NCI-H1694 (cell line): ENCODE measurements at places on chromosomes 5 and 9.

DNA sequence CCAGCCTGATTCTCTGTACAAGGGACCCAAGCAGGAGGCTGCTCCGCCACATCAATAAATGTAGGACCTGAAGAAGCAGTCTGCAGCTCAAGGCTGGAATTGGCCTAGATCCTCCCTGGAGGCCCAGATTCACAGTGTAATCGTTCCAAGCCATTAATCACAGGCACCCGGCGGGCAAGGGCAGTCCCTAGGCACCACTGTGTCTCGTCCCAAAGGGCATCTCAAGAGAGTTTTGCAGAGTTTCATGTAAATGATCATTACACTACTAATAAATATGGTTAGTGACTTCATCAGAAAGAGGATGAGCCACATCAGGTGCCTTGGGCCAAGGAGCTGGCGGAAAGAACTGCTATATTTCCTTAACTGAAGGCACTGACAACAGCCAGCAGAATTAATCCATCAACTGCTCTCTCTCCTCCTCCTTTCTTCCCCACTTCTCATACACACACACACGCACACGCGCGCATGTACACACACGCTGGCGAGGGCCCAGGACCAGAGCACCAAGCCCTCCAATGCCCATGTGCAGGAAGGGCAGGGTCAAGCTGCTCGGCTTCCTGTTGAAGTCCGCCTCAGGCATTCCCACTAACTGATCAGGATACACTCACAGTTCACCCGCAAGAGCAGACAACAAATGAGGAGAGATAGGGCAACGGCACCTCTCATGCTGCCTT is 33.9 kb downstream of the GNAQ start:
- no peak for DNase-seq

- DNase-seq = no peak
Observed at GRCh38 chr5:79157305-79157704, 45.7 kb downstream of the BHMT start.

DNA sequence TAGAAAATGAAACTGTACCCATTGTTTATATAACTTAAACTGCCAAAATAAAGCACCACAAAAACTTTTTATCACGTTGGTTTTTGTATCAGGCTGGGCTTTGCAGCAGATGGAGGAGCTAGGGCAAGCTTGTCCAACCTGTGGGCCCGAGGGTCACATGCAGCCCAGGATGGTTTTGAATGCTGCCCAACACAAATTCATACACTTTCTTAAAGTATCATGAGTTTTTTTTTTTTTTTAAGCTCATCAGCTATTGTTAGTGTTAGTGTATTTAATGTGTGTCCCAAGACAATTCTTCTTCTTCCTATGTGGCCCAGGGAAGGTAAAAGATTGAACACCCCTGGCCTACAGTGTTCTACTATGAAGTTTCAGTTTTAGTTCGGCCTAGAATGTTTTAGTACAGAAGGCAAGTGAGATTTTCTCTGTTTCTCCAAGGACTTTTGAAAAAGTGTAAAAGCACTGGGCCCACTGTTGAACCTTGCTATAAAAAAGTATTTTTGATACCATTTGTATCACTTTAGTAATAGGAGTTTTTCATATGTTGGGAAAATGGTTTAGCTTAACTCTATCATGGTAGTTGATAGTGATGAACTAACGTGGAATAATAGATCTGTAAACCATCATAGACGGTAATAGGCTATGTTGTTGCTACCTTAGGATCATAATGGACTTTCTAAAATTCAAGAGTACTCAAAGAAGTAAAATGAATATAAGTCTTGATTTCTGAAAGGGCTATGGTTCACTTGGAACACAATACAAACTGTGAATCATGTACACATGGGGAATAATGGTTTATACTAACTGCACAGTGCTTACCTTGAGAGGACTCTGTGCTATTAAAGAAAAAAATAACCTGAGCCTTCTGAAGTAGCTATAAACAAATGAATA is 2.9 kb downstream of the CDKN2A start:
- DNase-seq = no peak

DNA sequence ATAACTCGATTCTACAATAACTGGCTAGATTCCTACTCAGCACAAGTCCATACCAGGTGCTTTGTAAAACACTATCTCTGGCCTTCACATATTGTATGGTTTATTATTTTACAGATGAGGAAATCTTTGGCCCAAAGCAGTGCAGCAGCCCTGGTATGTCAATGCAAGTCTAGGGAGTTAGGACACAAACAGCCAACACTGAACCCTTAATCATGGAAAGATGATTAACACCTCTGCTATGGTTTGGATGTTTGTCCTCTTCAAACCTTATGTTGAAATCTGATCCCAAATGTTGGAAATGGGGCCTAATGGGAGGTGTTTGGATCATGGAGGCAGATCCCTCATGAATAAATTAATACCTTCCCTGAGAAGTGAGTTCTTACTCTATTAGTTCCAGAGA is 76.6 kb downstream of the MAPKAP1 start:
- DNase-seq = no peak

- DNase-seq = no peak
Observed at GRCh38 chr5:172753101-172753500, 17.9 kb downstream of the DUSP1 start.

- no peak for DNase-seq
Observed at GRCh38 chr5:132310141-132310834, 16.1 kb downstream of the SLC22A4 start.

- no peak for DNase-seq
Observed at GRCh38 chr5:132483661-132484390, 6.7 kb downstream of the IRF1 start.

- no peak for DNase-seq
Observed at GRCh38 chr5:80141147-80141671, 106.1 kb downstream of the THBS4 start.

- DNase-seq = no peak
Observed at GRCh38 chr5:93674138-93674537, 67.3 kb downstream of the POU5F2 start.
